ENCODE measurements at places on chromosomes 3 and 15.

DNA sequence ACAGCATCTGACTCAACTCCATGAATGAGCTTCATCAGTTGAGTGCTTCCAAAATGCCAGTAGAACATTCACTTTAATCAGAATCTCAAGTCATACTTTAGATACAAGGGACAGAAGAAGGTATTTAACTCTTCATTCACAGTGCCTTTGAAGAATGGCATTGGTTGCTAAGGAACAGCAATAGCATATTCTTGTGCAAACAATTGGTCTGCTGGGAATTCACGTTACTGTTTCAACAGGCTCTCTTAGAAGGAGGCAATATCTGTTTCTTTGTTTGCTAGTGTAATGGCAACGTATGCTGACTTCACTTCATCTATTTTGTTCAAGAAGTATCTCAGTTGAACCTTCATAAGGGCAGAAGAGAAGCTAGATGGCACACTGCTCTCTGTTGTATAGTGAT lies 113.9 kb downstream of the TMEM108 start:
- DNase-seq: no peak

DNA sequence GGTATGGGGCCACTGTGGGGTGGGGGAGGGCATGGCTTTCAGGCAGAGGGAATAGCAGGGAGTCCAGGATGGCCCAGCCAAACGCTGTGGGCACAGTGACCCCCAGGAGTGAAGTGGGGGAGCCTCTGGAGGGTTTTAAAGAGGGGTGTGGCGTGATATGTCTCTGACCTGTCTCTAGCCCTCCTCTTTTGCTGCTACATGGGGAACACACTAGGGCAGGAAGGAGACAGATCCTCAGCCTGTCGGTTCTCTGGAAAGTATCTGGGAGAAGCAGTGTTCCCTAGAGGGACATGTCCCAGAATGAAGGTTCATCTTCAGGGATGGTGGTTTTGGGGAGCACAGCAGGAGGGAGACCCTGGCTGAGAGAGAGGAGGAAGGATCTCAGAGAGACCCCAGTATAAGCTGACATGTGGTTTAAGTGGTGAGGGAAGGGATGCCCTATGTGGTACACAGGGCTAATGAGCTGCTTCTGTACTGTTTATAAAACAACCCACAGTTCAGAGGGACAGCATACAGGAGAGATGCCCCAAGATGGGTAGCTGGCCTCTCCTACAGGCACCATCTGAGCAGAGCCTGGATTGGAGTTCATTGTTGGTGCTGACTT lies 37.7 kb downstream of the TRIM71 start:
- DNase-seq: no peak

DNA sequence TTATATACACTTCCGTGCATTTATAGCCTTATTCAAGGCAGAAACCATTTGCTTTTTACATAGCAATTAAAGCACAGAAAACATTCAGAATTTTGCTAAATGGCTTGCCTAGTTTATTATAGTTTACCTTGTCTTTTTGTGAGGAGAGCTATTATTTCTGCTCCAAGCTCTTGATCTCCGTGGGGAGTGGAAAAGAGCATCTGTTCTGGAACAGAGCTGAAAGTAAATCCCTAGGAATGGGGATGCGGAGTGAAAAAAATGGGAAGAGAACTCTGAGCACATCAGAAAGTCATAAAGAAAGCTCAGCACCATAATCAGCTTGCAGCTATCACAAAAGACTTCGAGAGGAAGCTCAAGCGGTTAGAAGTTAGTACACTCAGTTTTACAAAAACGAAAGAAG lies 1006.7 kb downstream of the ROBO2 start:
- DNase-seq: no peak

- DNase-seq: no peak
Observed at GRCh38 chr3:183028416-183028815, 48.1 kb upstream of the DCUN1D1 start.

- DNase-seq: no peak
Observed at GRCh38 chr3:195839260-195840010, 27.7 kb upstream of the MUC4 start.

GRCh38 chr3:172542999-172543398 lies 19.8 kb upstream of the TNFSF10 start:
- DNase-seq: no peak

DNA sequence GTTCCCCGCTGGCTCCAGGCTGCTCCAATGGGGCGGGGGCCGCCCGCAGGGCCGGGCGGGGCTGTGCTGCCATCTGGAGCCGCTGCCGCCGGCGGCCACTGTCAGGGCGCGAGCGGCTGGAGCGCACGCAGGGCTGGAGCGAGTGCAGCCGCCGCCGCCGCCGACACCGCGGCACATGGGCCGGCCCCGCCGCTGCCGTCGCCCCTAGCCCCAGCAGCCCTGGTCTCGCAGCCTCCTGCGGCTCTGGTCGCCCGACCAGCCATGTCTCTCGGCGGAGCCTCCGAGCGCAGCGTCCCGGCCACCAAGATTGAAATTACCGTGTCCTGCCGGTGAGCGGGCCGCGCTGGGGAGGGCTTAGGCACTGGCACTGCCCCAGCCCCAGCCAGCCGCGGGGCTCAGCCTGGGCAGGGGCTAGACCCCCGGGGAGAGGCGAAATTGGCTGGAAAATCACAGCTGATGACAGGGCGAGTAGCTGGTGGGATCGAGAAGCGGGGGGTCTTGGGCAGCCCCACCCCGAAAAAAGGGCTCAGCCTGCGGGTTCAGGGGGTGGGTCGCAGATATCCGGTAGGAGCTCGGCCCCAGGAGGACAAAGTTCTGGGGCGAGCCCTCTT lies at the start of gene CPNE9:
Gene CPNE9, plus strand, starts transcription at position 98 of the 611 bp plus-strand sequence. Its CDS starts 164 bp downstream, at position 262.
- DNase-seq: no peak

DNA sequence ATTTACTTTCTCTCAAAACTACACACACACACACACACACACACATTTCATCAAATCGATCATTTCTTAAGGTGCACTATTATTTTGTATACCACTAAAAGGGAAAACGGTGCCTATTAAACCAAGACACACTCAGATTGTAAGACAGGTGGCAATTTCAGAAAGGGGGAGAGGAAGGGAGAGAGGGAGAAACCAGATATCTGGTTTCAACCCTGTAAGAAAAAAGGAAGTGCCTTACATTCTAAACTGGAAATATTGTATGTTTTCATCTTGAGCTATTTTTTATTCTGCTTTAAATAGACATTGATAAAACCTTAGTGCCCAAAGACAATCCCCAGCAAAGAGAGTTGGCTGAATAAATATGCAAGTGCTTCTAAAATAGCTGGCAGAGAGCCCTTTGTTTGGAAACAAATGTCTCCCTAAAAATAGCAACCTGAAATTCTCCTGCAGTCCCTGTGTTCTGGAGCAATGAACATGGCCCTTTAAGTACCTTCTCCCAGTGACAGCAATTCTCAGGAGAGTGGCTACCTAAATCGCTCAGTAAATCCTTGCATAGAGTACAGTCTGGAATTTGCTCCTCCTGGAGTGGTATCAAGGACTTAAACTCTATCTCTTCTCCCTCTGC lies 85.7 kb downstream of the RARB start:
- DNase-seq: no peak

DNA sequence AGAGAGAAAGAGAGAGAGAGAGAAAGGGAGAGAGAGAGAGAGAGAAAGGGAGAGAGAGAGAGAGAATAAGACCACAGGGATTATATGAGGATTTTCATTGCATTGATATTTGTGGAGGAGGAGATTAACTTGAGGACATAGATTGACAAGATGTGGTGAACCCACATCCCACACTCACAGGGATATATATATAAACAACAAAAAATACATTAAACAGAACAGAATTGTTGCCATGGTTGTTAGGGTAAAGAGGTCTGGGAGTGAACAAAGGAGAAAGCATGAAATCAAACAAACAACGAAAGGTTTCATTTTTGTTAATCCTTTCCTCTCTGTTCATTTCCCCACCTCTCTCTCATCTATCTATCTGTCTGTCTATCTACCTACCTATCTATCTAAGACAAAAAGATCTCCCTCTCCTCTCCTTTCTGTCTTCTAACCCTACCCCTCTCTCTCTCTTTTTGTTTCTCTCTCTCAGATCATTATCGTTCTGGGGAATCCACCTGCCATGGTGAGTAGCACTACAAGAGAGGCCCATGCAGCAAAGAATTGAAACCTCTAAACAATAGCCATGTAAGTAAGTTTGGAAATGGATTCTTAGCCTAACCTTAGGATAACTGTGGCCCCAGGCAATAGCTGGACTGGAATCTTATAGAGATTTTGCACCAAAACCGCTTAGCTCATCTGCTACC lies 280.9 kb downstream of the RAP2B start:
- DNase-seq: no peak

All from left hindlimb (tissue), 1 donor.